ENCODE measurements at places on chromosomes 3 and 15.

DNA sequence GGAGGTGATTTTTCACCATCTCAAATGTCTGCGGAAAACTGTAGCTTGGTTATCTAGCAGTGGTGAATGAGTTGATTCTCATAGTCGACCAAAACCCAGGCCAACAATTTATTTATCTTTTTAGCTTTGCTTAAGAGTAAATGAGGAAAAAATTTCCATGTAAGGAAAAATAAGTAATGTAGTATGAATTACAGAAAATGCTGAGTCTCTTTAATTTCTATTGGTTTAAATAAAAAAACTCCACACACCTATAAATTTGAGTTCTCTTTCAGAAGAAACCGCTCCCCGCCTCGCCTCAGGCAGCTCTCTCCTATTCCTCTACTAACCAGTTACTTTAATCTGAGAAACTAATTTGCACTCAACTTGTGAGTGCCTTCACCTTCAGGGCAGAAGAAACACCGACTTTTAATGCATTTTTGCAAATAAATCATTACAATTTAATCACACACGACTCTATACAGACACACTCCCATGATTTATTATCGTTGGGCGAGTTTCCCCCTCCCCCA is 540 bp upstream of the RSRC1 start:
- DNase-seq, result no peak

DNA sequence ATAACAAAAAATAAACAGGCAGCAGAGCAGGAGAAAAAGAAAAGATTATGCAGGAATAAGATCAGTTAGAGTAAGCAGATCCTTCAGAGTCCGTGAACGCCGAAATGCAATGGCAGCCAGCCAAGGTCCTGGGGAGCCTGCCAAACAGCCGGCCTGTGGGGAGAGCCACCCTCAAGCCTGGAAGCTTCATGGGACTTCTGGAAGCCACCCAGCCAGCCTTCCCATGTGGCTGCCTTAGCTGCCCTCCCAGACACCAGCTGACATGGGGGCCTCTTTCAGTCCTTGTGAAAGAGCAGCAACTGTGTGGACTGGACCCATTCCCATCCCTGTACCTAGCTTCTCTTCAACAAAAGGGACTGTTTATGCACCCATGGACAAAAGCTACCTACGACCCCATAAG is 64.9 kb upstream of the RAD18 start:
- DNase-seq, result no peak

DNA sequence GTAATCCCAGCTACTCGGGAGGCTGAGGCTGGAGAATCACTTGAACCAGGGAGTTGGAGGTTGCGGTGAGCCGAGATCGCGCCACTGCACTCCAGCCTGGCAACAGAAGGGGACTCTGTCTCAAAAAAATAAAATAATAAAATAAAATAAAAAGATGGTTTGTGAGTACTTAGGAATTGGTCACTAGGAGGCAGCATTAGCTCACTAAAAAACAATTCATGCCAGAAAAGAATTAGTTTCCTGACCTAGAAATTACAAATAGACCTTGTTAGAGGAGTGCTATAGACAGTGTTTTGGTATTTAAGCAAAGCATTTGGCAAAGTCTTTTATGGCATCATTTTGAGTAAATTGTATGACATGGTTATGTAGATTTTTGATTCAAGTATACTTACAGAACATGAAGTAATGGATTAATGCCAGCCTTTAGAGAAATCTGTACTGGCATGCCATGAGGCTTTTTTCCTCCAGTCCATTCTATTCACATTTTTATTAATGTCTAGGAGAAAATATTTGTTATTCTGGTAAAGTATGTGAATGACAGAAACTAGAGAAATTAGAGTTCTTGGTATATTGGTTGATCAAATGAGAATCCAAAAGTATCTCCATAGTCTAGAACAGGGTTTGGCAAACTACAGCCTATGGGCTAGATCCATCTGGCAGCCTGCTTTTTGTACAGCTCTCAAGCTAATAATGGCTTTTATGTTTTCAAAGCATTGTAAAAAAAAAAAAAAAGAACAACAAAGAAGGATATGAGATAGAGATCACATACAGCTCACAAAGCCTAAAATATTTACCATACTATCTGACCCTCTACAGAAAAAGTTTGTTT is 81.6 kb downstream of the LRRC49 start:
- DNase-seq, result peak; percentile 44

- DNase-seq, result peak; percentile 7
These were observed 6.7 kb downstream of the NANOGP8 start for GRCh38 chr15:35078221-35078915.

DNA sequence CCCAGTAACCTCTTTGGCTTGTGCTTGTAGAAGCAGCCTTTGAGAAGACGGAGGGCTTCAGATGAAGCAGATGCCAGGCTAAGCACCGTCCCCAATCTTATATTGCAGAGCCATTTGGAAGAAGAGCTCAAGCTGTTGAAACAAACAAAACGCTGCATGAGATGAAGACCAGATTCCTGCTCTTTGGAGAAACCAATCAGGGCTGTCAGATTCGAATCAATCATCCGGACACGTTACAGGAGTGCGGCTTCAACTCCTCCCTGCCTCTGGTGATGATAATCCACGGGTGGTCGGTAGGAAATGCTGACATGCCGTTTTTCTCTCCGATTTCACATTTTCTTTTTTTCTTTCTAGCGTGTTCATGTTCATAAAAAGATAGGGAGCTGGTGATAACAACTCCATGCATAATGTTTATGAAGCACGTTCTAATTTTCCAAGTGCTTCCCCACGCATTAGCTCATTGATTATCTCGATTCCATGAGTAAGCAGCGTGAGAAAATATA is 106.5 kb downstream of the LIPC start:
- no peak for DNase-seq

DNA sequence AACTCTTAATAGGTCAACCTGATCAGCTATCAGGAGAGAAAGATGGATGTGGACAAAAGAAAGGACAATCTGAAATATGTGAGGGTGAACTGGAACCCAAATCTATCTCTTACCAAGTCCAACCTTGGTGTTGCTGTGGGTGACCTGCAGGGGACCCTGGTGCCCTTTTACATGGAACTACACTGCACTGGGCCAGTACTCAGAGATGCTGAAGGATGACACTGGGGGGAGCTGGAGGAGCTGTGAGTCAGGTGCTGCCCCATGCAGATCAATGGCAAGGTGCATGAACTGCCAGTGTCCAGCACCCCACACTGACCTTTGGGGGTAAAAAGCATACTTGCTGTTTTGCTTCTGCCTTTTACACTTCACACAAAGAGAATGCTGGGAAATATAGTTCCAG is 55.6 kb upstream of the TBC1D5 start:
- DNase-seq, result no peak

DNA sequence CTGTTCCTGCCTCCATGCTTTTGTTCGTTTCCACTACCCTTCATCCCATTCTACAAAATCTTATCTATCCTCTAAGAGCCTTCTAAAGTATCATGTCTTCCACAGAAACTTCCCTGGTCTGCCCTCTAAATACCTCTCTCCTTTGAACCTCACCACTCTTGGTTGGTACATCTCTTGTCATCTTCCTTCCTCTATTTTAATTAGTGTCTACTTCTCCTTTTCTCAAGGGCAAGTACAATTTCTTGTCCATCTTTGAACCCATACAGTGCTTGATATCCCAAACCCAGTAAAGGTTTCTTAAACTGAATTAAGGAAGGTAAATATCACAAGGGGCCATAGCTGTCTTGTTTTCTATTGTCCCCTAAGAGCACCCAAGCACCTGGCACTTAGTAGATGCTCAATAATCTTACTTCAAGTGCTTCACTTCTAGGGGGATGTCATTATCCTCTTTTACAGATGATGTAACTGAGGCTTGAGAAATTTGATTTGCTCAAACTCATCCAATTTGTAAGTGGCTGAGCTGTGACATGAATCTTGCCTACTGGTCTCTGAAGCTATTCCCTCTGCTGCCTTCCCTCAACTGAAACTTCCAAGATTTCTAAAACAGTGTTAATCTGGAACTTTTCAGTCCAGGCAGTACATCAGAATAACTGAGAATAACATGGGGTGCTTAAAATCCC is 2.6 kb upstream of the DAPK2 start:
- no peak for DNase-seq

DNA sequence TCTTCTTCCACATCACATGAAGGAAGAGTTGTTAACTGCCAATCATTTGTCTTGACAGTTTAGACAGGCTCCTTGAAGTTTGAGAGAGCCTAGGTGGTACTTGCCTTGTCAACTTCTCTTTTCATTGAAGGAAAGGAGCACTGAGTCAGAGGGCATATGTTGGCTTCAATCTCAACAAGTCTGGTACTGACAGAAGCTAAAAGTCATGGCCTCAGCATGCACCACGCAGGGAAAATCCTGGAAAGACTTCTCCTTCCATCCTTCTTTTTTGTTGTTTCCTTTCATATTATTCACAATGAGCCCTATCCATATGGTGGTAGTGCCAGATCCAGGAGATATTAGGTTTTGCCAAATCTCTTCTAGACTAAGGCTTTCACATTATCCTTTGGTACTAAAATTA is 1272.5 kb downstream of the ROBO1 start:
- DNase-seq, result no peak

- peak; percentile 7 for DNase-seq
These were observed 42.7 kb downstream of the HDGFL3 start for GRCh38 chr15:83164771-83165404.

- no peak for DNase-seq
These were observed 48.9 kb downstream of the TGFBR2 start for GRCh38 chr3:30655187-30655812.

DNA sequence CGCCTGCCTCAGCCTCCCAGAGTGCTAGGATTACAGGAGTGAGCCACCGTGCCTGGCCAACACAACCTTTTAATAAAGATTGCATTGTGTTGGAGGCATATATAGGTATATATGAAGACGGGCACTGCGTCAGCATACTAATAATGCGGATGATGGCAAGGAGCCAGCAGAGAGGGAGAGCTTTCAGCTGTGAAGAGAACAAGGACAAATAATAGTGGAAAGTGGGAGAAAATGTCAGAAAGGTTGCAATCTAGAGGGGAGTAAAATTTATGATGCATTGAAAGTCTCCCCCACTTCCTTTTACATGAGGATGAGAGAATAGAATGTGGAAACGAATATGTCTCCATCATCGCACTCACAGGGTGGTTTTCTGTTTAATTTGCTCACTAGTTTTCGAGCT is 170.5 kb upstream of the TBL1XR1 start:
- DNase-seq, result no peak

GRCh38 chr3:9690451-9691450 is 12.9 kb upstream of the CPNE9 start:
- DNase-seq, result no peak

DNA sequence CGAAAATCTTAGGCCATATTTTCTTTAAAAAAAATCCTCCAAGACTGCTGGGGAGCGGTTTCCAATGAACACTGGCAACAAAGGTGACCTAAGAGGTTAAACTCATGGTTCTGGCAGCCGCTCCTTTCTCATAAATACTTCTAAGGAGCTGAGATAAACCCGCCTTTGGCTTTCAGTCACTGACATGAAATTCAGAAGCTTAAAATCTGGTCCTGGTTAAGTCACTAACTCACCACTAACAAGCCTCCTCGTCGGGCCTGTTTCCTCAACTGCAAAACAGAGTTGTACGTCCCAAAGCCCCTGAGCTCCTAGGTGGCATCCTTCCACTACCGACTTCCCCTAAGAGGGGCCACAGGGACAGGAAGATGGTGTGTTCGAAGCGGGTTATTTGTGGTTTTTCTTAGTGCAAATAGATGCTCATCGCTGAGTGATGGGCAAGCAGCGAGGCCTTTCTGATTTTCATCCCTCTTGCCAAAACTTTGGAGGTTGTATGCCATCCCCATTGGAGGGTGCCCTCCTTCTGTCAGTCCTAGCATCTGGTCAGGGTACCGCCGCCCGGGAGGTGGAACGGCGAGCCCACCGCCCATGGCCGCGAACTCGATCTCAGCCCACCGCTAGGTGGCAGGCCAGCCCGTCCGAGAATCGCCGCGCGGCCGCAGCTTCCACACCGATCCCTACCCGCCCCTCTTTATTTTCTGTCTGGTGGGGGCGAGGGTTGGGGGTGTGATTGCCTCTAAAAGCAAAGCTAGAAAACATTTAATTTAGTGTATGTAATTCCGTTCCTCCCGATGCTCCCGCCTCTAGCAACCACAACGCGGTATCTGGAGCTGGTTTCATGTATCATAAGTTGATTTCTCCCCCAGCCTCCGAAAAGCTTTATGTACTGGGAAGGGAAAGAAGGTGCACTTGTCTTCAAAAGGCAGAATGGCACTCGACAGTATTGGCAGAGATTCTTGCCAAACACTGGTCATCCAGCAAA is 4.6 kb downstream of the BCL6 start:
- DNase-seq, result no peak

DNA sequence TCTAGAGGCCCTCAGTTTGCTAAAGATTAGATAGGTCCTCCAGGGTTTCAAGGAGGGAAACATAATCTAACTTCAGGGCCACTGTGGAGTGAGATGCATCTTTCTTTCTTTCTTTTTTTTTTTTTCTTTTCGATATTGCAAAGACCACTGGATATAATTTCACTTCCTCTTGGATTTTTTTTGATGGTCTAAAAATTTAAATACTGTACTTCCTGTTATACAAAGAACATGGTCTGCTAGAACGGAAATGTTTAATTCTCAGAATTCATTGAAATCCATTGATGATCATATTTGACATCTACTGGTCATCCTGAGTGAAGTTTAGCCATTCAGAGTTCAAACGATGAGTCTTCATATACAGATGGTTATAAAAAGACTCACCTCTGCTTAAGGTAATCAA is 808.8 kb upstream of the LMCD1 start:
- DNase-seq, result no peak

DNA sequence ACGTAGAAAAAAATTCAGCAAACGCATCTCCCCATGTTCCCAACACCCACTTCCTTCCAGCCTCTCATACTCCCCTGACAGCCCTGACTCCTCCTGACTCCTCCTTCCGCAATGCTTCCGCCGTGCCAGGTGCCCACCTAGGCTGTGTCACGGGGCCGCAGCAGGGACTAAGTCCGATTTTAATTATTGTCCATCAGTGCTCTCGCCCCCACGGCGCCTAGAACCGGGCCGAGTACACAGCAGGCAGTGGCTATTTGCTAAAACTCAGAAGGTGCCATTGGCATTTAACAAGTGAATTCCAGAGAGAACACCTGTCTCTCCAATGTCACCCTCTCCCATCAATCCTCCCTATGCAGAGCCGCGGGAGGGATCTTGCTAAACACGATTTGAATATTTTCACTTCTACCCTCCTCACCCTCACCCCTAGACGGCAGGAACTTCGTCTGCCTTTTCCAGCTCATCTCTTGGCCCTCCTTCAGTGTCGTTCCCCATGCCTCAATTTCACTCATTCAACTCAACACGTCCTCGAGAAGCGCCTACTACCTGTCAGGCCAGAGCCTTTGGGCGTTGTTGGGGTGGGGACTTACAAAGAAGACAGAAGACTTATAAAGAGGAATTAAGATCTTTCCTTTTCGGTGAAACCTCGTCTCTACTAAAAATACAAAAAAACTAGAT is 11.5 kb upstream of the SHF start:
- no peak for DNase-seq

GRCh38 chr15:59571606-59572005 is 40.0 kb upstream of the GCNT3 start:
- DNase-seq, result no peak

DNA sequence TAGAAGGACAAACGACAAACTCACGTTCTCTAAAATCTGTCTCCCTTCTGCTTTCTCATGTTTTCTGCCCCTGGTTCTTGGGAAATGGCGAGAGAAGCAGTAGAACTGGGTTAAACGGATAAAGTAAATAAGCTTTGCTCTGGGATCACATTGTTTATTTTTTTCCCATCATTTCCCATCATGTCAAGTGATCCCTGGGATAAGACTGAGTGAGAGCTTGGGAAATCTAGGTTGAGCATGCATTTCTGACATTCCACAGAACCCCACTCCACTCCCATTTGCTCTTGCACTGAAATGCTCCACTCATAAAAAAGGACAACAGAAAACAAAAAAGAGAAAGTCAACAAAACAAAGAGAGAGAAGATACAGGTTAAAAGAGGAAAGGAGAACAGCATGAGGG is 69.1 kb downstream of the SEMA6D start:
- DNase-seq, result no peak

All from glomerular endothelial cell (primary cell).